ENCODE measurements at places on chromosomes 4 and X.

DNA sequence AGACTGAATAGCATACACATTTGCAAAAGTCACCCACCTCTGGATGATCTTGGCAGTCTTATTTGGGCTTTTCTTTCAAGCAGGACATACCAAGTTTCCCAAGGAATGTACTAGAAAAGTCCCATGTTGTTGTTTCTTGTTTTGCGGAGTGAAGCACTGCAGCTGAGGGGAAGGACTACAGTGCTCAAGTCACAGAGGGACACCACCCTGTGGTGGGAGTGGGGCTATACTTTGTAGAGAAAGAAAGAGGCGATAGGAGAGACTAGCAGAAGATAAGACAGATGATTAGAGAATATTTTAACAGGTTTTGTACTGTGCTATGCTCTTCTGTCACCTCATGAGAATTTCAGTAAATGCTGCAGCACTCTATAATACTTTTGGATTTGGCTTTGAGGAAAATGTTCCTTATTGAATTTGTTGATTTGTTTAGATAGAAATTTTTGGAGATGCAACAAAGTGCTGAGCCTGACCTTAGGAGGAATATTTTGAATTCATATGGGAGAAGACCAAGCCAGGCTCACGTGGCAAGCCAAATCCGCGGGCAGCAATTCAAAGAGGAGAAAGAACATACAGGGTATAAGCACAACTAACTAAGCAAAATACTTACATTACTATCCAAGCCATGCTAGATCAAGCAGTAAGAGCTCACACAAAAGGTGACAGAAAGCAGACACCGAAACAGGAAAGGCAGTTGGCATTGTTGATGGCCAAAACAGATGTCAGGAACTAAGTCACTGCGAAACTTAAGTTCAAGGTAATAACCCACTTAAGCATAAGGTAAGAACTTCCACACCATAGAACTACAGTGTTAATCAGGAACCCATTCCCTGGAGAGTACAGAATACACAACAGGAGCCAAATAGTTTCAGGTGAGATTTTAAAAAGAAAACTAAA is 280.3 kb upstream of the INTU start:
- no peak for DNase-seq

DNA sequence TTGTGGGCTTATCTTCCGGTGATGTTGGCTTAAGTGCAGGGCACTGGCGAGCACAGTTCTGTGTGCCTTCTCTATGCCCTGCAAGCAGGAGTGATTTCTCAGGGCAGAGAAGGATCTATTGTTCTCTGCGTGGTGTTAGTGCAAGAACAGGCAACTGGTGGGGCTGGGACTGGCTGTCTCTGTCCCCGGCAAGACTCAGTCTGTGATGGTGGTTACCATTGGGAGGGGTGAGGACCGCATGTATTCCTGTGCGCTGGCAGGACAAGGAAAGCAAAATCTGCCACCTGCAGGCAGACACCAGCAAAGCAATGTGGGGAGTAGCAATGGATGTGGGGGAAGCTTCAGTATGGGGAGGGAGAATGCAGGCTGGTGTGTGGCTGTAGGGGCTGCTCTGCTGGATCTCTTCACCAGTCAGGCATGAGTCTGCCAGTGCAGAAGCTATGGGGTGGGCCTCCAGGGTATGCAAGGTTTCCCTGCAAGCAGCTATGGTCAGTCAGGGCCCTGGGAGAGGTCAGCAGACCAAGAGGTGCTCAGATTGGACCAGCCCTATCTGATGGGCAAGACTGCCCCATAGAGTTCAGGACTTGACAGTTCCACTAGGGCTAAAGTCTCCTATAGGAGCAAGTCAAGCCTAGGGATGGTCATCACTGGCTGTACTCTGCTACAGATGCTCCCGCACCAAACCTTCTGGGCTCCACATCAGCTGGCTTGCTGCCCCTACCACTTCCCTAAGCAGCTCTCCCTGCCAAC is 16.8 kb downstream of the PF4 start:
- no peak for DNase-seq

DNA sequence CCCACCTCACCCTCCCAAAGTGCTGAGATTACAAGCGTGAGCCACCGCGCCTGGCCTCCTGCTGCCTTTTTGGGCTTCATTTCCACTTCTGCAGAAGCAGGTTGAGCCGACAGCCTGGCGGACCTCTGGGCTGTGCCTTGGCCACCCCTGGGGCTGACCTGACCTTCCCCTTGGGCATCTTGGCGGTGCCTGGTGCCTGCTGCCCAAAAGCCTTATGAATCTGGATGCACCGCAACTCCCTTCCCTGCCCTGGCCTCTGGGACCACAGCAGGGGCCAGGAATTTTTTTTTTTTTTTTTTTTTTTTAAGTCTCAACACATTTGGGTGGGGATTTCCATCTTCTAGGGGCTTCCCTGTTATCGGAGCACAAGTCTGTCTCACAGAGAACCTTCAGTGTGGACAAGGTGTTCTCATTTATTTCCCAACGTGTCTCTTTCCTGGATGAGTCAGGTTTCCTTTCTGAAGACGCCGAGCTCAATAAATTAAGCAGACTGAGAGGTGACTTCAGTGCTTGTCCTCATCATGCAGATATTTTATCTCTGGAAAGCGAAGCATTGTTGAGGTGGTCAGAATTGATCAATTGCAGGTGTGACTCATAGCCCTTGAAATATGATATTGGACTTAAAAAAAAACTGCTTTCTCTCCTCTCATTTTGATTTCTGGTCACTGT is 79.7 kb downstream of the SHROOM2 start:
- DNase-seq = no peak

GRCh38 chr4:37757761-37758160 is 68.7 kb upstream of the PGM2 start:
- no peak for DNase-seq

- DNase-seq = no peak
Measured at GRCh38 chrX:55167124-55167803, 52.9 kb upstream of the PAGE5 start.

DNA sequence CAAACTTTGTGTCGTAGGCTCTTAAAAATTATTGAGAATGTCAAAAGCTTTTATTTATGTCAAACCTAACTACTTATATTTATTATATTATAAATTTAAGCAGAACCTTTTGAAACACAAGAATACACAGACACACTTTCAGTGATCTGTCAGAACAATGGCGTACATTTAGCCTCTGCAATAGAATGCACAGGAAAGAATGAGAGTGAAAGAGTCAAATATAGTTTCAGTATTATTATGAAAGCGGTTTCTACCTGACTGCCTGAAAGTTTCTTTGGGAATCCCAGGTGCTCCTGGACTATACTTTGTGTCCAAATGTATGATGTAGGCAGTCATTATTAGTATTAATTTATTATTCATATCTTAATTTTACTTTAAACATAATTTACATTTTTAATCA is 872.0 kb upstream of the AGA start:
- no peak for DNase-seq

- no peak for DNase-seq
Measured at GRCh38 chrX:118252967-118253366, 92.9 kb upstream of the WDR44 start.

GRCh38 chrX:19882066-19882775 is 5.2 kb downstream of the SH3KBP1 start:
- DNase-seq = no peak

- no peak for DNase-seq
Measured at GRCh38 chr4:78018271-78019049, 38.7 kb upstream of the FRAS1 start.

- DNase-seq = no peak
Measured at GRCh38 chr4:102430461-102430910, 70.7 kb upstream of the NFKB1 start.

GRCh38 chr4:25095837-25096236 is 64.4 kb downstream of the SEPSECS start:
- DNase-seq = no peak

DNA sequence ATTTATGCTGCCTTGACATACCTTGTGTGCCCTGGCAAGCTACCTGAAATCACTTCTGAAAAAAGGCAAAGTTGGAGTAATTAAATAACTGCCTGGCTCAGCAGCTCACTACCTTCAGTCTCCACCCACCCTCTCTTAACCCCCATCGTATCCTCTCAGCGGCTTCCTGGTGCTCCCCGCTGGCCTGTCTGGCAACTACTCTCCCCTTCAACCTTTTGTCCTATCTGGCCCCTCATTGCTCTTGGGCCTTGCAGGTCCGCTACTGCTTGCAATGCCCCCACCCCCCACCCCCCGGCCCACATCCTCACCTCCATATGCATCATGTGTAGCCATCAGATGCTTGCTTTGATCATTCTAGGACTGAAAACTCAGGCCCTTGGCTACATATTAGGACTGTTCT is 34.5 kb downstream of the PRPS1 start:
- no peak for DNase-seq

DNA sequence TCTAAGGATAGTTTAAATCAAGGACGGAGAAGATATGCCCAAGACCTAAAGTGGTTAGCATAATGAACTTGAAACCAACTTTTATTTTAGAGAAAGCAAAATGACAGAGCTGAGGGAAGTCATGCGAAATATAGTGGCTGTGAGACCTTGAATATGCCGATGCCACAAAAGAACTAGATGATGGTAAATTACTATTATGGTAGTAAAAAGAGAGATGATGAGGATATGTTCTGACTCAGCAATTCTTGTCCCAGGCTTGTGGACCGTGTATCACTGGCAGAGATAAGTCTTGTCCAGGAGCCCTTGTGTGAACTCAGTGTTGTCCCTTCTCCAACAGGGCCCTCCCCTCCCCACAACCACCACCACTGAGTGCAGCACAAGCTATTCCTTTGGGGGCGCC is 1605.6 kb upstream of the TENM3 start:
- DNase-seq = no peak

- no peak for DNase-seq
Measured at GRCh38 chrX:96556886-96557285, 127.8 kb upstream of the DIAPH2 start.

- peak; percentile 47 for DNase-seq
Measured at GRCh38 chrX:78109458-78109857, 5.4 kb downstream of the PGK1 start.

GRCh38 chrX:72057849-72058248 is 73.9 kb downstream of the RTL5 start:
- peak; percentile 23 for DNase-seq

DNA sequence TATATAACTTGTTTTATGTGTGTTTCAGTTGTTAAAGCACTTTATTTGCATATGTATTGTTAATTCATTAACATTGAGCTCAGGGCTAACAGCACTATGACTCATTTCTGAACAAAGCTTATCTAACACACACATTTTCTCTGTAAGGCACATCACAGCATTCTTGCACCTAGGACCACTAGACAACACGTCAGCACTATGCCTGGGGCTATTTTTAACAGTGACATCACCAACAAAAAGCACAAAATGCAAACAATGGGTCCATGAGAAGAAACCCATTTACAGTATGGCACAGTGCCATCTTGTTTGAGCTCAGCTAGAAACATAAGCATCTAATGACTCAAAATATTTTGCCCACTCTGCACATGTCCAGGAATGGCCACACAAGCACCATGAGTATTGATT is 124.4 kb downstream of the RELL1 start:
- no peak for DNase-seq

DNA sequence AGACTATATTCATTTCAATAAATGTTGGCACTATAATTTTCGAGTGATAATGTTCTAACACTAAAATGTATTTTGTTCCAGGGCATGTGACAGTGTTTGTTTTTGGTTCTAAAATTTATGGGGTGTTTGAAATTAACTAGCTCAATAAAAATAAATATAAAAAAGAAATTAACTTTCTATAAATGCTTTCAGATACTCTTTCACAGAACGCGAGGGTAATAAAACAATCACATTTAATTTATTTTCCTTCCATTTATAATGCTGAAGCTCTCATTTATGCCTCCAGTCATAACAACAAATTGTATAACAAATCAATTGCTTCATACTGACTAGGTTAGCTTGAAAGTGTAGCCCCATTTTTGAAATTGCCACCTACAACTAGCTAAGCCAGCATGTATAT is 122.4 kb upstream of the GPM6A start:
- DNase-seq = no peak

DNA sequence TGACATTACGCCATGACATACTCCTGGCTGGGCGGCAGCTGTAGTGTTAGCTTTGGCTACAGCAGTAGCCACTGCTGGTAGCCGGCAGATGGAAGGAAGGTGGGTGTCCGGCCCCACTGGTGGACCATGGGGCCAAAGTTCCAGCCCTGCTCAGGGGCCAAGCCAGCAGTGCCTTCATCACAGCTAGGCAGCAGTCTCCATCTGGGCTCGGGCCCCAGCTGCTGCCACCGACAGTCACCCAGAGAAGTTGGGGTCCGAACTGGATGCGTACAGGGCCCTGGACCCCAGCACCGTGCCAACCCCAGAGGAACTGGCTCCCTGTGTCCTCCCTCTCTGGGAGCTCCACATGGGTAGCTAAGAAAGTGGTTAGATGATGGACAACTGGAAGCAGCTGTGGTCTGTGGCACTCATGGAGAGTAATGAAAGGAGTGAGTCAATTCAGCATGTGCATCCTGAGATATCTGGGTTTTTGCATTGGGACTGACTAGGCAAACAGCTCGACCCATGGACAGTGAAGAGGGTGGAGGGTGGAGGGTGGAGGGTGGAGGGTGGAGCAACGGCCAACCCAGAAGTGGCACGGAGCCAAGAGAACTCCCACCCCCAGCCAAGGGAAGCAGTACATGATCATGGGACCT is 366.6 kb upstream of the GRIA3 start:
- DNase-seq = no peak

GRCh38 chr4:2937146-2937857 is 25.9 kb downstream of the NOP14 start:
- DNase-seq = peak; percentile 20

DNA sequence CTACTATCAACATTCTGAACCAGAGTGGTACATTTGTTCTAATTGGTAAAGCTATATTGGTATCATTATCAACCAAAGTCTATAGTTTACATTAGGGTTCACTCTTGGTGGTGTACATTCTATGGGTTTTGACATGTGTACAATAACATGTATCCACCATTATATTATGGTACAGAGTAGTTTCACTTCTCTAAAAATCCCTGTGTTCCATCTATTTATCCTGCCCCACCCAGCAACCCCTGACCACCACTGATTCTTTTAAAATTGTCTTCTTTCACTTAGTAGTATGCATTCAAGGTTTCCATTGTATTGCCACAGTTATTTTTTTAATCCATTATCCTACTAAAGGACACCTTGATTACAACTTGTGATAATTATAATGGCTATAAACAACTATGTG is 15.3 kb upstream of the TMPRSS11D start:
- DNase-seq = no peak

DNA sequence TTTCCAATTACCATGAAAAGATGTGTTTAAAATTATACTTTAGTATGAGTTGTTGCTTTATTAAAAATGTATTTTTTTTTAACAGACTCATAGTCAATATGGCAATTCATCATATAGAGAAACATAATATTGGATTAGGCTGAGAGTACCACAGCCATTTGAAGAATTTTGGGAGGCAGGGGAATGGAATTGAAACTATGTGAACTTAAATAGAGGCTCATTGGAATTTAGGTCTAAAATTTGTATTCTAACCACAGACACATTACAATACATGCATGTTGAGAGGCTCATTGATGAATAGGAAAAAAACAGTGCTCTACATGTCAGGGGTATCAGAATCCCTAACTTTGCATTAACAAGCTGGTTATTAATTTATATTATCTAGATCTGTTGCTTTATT is 269.6 kb downstream of the DKK2 start:
- DNase-seq = no peak

Data from CD4-positive, alpha-beta T cell treated with Interleukin-4 for 4 hours (primary cell).